Mesenteric fat pad (tissue), 1 donor: ENCODE measurements at places on chromosomes 16 and 17. TPM values are rescaled to one million over a fixed set of nuclear protein-coding genes. Genes with fewer than 3 reads are reported as not detected.

The SKAP1 gene
- 1.1 TPM for total RNA-seq

The KRT24 gene
- not detected for total RNA-seq

The ITGB3 gene
- 17.9 TPM for total RNA-seq

The CDRT15 gene
- total RNA-seq, result not detected

The CHMP6 gene
- total RNA-seq, result 25.3 TPM

The CD19 gene
- 0.67 TPM for total RNA-seq

The TOP2A gene
- 0.48 TPM for total RNA-seq

The FOXC2 gene
- 0.42 TPM for total RNA-seq
